Non-pigmented ciliary epithelial cell (primary cell): ENCODE measurements at places on chromosomes 12 and 14.

DNA sequence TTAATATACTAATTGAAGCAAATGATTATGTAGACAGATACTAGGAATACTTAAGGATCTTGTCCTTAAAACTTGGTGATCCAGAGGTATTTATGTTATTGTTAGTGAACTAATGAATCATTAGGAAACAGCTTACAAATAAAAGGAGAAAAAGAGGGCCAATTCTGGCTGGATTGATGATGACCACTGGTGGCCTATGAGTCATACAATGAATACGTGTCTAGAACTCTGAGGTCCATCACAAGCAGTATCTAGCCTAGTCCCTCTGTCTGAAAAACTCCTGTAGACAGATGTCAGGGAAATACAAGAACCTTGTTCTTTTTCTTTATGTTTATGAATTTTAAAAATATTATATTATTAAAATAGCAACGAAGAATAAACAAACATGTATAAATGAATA lies 51.7 kb upstream of the RTL1 start:
- no peak for DNase-seq

DNA sequence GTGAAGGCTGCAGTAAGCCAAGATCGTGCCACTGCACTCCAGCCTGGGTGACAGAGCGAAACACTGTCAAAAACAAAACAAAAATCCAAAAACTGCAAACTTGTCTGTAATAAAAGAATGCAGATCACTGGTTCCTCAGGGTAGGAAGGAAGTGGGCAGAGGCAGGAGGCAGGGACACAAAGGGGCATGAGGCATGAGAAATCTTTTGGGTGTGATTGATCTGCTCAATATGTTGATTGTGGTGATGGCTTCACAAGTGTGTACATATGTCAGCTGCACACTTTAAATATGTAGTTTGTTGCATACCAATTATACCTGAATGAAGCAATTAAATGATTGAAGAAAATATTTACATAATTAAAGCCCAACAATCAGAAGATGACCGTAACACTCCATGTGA lies 117.6 kb downstream of the CMAS start:
- no peak for DNase-seq

DNA sequence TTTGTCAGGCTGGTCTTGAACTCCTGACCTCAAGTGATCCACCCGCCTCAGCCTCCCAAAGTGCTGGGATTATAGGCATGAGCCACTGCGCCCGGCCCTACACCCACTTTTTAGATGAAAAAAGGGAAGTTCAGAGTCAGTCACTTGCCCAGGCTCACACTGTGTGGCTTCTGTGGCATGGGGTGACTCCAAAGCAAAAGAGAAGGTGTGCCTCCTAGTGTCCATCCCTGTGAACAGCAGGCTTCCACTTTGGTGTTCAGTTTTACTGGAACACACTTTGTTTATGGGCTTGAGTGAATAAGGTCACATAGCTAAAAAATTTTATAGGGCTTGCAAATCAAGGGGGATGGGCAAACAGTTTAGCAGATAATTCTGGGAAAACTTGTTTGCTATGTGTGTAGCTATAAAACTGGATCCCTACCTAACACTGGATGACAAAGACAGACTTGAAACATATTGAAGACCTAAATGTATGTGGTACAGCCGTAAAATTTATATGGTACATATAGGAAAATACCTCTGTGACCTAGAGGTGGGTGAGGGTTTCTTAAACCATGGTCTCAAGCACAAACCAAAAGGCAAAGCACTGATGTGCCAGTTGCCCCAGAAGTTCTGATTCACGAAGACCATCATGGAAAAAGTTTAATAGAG lies 54.9 kb downstream of the EID3 start:
- DNase-seq: no peak

- peak; percentile 3 for DNase-seq
Measured at GRCh38 chr14:70698288-70698687, 56.6 kb downstream of the TTC9 start.

GRCh38 chr12:7219599-7220243 lies 30.2 kb downstream of the PEX5 start:
- DNase-seq: peak; percentile 34

- DNase-seq: no peak
Measured at GRCh38 chr14:77868552-77869285, 68.8 kb downstream of the ADCK1 start.

GRCh38 chr12:96195845-96196451 lies 1.8 kb downstream of the ELK3 start:
- no peak for DNase-seq

DNA sequence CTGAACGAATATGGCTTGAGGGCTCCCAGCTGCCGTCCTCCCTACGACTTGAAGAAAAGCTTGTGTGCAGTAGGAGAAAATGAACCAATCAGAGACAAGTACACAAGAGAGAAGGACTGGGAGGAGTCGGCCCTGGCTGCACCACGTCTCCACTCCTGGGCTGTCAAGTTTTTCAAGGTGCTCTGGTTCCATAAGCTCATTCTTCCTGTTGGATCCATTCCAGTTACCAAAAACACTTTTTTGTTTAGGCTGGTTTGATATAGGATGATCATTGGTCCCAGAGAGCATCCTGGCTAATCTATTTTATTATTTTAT lies 2.8 kb upstream of the A2ML1 start:
- no peak for DNase-seq

DNA sequence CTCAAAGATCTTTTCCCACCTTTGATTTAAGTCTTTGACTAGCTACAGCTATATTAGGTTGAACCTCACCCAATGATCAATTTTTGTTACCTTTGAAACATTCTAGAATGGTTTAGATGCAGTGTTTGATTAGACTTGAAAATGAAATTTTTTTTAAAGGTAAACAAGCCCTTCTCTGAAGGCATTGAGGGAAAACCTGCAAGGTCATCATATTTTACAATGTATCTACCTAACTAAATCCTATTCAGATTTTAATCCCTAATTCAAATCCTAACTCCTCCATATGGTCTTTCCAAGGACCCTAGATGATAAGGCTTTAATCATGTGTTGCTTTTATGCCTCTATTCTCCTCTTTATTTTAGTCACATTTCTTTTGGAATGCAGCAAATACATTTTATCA lies 95.4 kb downstream of the ALG10B start:
- no peak for DNase-seq

DNA sequence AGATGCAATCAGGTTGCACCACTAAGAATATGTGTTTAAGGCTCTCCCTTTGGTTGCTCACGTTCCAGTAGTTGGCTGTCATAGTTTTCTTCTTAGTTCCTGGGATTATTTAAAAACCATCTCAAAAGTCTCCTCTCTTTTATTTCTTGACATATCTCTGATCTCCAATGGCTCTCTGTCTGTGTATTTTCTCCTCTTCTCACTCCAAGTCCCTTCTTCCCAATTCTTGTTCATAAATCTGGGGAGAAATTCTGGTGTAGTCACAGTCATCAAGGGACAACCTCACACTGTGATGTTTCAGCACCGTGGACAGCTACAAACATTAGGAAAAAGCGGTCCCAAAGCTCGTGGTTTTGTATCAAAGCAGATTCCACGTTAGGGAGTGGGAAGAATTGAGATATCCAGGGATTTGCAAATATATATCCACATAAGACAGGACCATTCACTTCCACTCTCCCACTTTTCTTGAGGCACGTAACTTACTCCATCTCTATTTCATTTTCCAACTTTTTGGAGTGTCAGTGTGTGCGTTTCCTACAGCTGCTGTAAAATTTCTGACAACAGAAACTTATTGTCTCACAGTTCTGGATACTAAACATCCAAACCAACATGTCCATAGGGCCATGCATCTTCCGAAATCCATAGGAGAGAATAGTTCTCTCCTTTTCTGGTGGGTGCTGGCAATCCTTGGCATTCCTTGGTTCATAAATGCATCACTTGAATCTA lies 80.6 kb upstream of the TMEM233 start:
- DNase-seq: no peak

GRCh38 chr12:126807312-126807865 lies 1459.6 kb upstream of the TMEM132C start:
- DNase-seq: no peak

DNA sequence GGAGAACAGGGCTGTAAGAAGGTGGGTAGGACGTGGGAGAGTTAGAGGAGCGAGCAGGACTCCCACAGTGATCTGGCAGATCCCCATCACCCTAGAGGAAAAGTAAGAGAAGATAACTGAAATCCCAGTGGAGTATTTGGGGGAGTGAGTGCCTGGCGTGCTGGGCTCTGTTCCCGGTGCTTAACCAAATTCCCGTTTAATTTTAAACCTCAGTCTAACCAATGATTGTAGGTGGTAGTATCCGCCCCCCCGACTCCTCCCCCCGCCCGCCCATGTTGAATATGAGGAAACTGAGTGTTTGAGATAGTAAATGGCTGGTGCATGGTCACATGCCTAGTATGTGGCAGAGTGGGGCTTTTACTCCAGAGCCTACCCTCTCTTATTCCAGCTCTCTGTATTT lies 1.2 kb downstream of the TARBP2 start:
- no peak for DNase-seq

DNA sequence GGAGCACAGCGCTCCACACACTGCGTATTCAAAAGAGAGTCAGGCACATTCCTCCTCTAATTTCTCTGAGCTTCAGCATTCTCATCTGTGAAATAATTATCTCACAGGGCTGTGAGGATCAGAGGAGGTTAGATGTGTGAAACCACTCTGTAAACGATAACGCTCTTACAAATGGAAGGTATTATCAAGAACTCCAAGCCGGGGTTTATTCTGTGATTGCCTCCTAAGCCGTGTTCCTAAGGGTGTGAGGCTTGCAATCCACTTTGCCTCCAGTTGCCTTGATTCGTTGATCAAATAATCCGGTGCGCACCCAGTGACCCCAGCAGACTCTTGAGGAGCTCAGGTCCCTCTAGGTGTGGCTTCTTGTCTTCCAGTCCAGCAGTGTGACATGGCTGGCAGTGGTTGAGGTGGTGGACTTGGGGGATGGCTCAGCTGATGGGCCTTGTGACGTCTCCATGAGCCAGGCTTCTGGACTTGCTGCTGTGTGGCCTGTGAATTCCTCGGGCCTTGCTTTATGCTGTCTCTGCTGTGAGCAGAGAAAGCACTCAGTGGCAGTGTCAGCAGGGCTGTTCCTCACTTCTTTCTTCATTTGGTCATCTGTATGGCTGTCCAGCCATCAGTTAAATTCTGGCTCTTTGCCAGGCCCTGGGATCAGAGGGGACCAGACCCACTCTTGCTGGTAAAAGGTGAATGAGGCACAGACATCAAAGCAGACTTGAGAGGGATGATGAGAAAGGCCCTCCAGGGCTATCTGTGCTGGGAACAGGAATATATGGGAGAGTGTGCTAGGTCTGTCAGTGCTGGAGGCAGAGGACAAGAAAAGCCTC lies 71.0 kb downstream of the SLC25A47 start:
- no peak for DNase-seq

DNA sequence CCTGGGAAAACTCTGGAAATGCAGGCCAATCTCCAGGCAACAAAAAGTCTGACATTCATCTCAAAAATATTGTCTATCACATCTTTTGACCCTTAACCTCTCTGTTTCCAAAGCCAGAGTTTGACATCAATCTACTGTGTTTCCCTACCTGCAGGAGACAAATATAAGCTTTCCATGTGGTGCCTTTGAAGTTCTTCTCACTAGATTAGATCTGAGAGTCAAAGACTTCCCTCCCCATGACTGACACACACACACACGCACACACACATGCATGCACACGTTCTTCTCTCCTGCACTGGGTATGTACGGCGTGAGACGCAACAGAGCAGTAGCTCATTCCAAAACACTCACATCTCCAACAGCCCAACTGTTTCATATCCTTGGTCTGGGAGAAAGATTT lies 8.1 kb upstream of the ITPR2 start:
- no peak for DNase-seq

- no peak for DNase-seq
Measured at GRCh38 chr12:80838708-80839107, 99.0 kb downstream of the LIN7A start.

DNA sequence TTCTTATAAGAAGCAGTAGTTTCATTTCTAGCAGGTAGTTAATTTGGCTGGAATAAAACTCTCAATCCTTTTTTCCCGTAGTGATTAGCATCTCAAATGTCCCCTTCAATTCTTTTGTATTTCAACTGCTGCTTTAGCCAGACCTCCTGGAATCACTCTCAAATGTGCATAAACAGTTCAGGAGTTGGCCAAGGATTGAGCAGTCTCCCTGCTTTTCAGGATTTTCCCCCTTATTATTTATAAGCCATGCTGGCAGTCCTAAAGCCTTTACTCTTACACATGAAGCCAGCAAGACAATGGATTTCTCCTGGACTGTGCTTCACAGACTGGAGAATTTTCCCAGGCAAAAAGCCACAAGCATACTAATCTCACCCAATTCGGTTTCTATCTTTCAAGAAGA lies 950.1 kb downstream of the VRK1 start:
- no peak for DNase-seq

GRCh38 chr14:24195186-24196070 lies at the start of gene TM9SF1:
Gene TM9SF1, minus strand, starts transcription at chr14:24195441. Its CDS starts 422 bp downstream, at chr14:24195019.
- peak; percentile 47 for DNase-seq

- no peak for DNase-seq
Measured at GRCh38 chr12:69837191-69837590, 12.2 kb downstream of the MYRFL start.

DNA sequence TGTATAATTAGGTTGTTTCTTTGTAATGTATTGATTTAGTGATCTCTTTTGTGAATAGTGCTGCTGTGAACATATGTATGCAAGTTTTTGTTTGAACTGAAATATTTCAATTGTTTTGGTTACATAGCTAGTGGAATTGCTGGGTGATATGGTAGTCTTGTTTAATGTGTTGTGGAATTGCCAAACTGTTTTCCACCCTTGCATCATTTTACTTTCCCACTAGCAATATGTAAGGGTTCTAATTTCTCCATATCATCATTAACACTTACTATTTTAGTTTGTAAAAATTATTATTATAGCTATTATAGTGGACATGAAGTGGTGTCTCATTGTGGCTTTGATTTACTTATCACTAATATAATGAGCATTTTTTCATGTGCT lies 5.9 kb downstream of the G2E3 start:
- DNase-seq: no peak

GRCh38 chr12:122437656-122438121 lies 15.2 kb upstream of the CLIP1 start:
- DNase-seq: no peak

GRCh38 chr12:1935700-1936378 lies 17.4 kb upstream of the CACNA2D4 start:
- no peak for DNase-seq

GRCh38 chr14:48792376-48793024 lies 793.7 kb downstream of the RPS29 start:
- DNase-seq: no peak

GRCh38 chr14:81329640-81330381 lies 70.3 kb downstream of the STON2 start:
- no peak for DNase-seq
